ENCODE measurements at places on chromosomes 2 and 18.

GRCh38 chr2:187442378-187442777, 5.7 kb downstream of the CALCRL start:
- DNase-seq: no peak

DNA sequence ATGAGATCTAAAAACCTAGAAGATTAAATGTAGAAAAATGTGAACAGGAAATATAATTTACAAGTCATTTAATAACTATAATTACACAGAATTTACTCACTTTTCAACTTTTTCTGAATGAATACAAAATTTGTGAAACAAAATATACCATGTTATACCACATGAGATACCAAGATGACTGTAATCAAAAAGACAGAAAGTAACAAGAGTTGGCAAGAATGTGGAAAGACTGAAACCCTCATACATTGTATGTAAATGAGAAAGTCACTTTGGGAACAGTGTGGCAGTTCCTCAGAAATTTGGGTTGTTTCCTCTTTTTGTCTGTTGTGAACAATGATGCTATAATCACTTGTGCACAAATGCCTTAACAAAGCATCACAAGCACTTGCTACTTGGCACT, 145.4 kb upstream of the ZNF804A start:
- DNase-seq: no peak

GRCh38 chr18:78994531-78994930, 14.9 kb downstream of the SALL3 start:
- no peak for DNase-seq

- DNase-seq: no peak
Observed at GRCh38 chr2:182416191-182416590, 10.6 kb downstream of the PDE1A start.

- DNase-seq: no peak
Observed at GRCh38 chr2:118227698-118228508, 139.6 kb downstream of the INSIG2 start.

GRCh38 chr2:101387151-101387834, at the start of gene CREG2:
TSS of gene CREG2 (minus strand) at chr2:101387503. CDS start at chr2:101387457, 46 bp downstream.
- DNase-seq: no peak

- DNase-seq: no peak
Observed at GRCh38 chr2:226903179-226903578, 67.3 kb downstream of the RHBDD1 start.

DNA sequence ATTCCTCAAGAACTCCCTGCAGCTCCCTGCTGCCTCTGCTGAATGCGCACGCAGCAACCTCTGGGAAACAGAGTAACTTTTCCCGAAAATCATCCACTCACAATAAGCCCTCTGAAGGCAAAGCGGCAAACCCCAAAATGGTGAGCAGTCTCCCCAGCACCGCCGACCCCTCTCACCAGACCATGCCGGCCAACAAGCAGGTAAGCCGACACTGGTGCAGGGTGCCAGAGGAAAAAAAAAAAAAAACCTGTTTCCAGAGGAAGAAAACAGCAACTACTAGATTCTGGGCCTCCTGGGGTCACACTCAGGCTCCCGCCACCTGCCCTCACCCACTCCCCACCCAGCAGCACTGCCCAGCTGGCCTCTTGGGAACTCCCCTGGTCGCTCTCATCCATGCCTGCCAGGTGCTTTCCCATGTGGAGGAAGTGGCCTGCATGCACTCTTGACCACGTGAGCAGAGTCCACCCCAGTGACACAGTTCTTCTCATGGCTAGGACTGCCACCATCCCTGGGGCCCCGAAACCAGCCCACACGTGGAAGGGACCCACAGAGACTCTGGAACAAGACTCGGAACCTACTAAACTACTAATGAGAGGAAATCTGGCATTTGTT, 36.9 kb downstream of the KCTD18 start:
- no peak for DNase-seq

DNA sequence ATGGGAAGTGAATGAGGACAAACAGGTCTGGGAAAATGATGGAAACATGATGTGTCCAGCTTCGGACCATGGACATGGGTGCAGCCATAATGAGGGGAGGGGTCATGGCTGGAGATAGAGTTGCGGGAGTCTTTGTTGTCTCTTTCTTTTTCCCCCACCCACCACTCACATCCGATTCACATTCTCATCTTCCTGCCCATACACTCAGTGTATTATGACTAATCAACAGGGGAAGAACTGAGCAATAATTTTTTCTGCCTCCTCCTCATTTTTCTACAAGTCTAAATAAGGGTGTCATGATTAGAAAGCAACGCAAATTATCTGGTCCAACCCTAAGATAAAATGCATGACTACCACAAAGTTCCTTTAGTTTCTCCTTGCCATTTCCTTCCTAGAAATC, 5.7 kb upstream of the SERPINB2 start:
- no peak for DNase-seq

DNA sequence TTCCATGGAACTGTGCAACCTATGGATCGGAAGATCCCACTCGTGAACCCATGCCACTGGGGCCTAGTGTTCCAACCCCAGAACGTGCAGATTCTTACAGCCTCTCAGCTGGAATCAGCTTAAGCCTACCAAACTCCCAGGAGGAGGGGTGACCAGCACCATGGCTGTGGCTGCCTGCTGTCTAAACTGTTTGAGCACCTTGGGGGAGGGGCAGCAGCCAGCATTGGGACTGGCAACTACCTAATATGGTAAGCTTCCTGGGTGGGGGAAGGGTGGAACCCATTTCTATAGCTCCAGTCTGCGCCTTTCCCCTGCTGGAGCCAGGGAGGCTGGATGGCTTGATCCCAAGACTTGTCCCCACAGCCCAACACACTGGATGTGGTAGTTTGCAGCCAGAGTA, 10.7 kb upstream of the POLE4 start:
- no peak for DNase-seq

DNA sequence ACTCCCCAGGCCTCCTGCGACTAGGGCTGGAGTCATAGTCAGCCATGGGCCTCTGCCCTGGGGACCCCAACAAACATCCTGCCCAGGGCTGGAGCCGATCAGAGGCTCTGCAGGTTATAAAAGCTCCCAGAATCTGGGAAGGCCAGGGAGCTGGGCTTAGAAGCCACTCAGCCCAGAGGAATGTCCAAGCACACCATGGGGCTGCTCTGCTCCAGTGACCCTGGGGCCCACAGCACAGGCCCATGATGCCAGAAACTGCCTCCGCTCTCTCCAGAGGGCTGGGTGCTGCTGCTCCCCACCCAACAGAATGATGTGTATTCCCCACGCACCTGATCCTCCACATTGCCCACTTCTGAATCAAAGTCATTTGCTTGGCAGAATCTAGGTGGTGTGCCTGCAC, 88.5 kb downstream of the ARMC9 start:
- DNase-seq: no peak

DNA sequence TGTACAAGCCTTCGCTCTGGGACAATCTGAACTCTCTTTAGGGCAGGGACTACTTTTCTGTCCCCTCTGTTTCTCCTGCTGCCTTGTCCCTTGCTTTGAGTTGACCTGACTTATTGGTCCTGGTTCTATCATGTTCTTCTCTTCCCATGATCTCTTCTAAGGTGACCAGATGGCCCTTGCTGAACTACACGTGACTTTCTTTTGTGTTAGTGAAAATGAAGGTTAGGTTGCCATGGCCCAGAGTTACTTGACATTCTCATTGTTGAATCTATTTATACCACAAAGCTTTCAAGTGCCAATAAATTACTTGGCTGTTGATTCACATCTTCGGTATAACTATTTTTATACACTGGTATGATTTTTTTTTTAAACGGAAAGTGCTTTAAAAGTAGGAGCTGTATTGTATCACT, 24.4 kb downstream of the MRPL33 start:
- no peak for DNase-seq

- DNase-seq: no peak
Observed at GRCh38 chr2:47811668-47812067, 28.7 kb downstream of the MSH6 start.

- DNase-seq: no peak
Observed at GRCh38 chr2:16226943-16227664, 286.8 kb downstream of the MYCN start.

DNA sequence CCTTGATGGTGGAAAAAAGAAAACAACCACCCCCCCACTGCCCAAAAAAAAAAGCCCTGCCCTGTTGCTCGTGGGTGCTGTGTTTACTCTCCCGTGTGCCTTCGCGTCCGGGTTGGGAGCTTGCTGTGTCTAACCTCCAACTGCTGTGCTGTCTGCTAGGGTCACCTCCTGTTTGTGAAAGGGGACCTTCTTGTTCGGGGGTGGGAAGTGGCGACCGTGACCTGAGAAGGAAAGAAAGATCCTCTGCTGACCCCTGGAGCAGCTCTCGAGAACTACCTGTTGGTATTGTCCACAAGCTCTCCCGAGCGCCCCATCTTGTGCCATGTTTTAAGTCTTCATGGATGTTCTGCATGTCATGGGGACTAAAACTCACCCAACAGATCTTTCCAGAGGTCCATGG, 28.0 kb downstream of the MAL start:
- DNase-seq: no peak

DNA sequence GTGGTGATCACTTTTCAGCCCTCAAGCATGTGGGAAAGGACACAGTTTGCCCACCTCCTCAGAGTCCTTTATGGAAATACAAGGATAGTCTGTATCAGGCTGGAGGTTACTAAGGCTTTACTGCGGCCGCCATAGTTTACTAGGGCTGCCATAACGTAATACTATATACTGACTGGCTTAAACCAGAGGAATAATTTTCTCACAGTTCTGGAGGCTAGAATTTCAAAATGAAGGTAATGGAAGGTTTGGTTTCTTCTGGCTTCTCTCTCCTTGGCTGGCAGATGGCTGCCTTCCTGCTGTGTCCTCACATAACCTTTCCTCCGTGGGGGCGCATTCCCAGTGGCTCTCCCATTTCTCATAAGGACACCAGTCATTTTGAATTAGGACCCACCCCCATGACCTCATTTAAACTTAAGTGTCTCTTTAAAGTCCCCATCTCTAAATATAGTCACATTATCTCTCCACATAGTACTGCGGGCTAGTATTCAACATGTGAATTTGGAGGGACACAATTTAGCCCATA, 12.5 kb upstream of the ATIC start:
- DNase-seq: no peak

DNA sequence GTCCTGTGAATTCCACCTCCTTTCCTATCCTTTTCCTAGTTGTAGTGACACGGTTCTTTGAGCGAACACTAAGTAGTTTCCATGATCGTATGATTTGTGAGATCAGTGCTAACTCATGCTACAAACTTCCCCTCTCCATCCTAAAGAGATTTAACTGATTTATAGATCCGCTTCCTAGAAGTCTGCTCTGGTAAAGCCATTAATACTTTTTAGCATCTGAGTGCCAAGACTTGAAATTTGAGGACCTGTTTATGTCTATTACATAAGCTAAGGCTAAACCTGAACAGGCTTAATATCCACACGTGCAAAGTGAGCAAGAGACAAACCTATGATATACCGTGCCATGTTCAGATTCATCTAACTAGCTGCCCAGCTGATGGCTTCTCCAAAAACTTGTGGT, 14.9 kb downstream of the PROKR1 start:
- DNase-seq: no peak

DNA sequence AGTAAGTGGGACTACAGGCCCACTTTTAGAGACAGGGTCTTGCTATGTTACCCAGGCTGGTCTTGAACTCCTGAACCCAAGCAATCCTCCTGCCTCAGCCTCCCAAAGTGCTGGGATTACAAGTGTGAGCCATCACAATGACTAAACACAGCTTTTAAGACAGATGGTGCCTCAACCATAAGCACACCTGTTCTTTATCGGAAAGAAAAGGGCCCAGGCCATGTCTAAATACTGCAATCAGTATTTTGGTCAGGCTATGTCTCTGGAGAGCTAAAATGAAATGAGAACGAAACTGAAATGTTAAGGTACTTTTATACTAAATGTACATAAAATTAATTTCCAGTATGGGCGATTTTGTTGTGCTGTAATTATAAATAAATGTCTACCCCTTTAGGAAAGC, 69.5 kb upstream of the SPTBN1 start:
- DNase-seq: no peak

Data from cortex of kidney (tissue), 1 donor.